Stimulated activated naive CD8-positive, alpha-beta T cell treated with anti-CD3 and anti-CD28 coated beads, Interleukin-15, Interleukin-2, amounts not matched to agents 100 U/mL and 50 U/mL, for 24 hours (primary cell): ENCODE measurements at places on chromosomes 12 and 14.

- no peak for DNase-seq
Observed at GRCh38 chr12:113305281-113305856, 29.5 kb downstream of the SLC8B1 start.

- no peak for DNase-seq
Observed at GRCh38 chr14:69982220-69982839, 103.1 kb downstream of the SMOC1 start.

GRCh38 chr12:120758798-120759590 lies 33.4 kb downstream of the ACADS start:
- no peak for DNase-seq

DNA sequence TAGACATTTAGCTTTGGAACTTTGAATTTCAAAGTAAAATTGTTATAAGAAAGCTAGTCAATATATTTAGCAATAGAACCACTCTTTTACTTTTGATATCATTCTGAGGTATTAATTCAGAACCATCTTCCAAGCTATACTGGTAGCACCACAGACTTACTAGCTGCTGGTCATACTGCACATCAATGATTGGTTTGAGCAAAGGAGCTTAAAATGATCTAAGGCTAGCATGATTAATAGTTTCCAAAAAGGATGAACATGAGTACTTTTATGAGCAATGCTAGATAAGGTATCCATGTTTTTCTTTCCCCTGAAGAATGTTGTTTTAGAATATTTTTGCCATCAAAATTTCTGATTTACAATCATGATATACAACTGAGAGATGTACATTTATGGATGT lies 17.2 kb downstream of the CNIH1 start:
- no peak for DNase-seq

GRCh38 chr12:89690925-89691324 lies 17.7 kb downstream of the ATP2B1 start:
- no peak for DNase-seq

DNA sequence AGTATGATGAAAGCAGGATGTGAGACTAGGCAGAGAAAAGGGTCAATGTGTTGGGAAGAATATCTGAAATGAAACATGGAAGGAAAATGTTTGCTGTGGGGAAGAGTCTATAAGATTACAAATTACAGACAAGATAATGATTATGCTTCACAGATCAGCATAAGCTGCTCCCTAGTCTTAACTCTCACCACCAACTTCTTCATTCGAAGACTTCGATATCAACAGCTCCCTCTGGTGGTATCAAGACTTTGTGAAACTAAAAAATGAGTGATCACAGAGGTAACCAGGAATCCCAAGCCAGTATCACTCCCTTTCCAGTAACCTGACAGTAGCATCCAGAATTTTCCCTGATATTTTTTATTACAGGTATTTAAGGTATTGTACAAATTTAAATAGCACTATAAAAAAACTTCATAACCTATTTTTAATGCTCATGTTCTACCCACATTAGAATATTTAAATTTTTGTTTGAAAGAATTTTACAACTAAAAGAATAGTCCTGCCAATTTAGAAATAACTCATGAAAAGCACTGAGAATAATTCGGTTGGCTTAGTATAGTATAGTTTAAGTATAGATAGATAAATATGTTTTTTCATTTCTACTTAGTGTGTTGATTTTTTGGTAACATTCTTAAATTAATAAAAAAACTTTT lies 84.4 kb downstream of the C2CD5 start:
- DNase-seq: no peak

- DNase-seq: no peak
Observed at GRCh38 chr14:44914849-44915248, 46.9 kb downstream of the KLHL28 start.

GRCh38 chr14:71486279-71486678 lies 445.9 kb upstream of the RGS6 start:
- DNase-seq: no peak

GRCh38 chr12:42156232-42156631 lies 11.6 kb upstream of the GXYLT1 start:
- DNase-seq: no peak

GRCh38 chr12:14962797-14963196 lies 1.4 kb upstream of the ARHGDIB start:
- no peak for DNase-seq

DNA sequence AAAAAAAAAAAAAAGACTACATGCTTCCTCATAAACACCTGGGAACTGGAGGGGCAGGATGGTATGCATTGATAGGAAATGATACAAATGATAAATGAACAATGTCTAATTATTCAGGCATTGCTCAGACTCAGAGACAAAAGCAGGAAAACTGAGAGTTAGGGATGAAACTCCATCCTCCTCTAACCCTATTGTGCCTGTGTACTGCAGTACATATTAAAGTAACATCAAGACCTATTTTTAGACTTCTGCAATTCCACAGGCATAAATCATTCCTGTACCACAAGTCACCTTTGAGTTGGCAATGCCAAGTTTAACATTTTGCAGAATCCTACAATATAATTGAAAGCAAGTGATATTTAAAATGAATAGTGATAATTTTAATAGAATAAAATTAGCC lies 156.5 kb upstream of the USP15 start:
- DNase-seq: no peak

DNA sequence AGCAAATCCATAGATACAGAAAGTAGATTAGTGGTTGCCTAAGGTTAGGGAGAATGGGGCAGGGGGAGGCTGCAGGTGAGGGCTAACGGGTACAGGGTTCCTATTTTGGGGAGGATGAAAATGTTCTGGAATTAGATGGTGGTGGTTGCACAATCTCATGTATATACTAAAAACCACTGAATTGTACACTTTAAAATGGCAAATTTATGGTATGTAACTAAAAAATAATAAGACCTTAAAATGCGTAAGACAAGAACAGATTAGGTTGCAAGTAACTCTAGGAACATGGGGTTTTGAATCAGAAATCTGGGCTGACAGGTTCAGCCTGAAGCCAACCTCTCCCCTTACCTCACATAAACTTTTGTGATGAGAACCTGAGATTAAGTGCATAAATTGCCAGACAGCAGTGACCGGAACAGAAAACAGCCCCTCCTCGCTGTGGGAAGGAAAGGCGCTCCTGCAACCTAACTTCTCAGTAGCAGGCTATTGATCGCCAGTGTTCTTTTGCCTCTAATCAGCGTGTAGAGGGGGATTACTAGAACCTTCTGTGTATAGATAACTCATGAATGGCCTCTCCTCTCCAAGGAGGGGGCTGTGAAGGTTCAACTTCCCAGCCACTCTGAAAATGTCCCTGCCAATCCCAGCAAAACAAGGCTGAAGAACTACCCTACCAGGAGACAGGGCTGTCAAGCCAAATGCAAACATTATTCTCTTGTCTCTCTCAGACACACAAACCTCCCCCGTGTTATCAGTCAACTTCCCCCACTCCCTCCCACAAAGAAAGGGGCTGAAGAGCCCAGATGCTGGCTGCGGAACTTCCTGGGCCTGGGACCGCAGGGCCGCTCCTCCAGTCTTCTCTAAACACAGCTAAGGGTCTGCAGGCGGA lies 1.9 kb downstream of the SSH1 start:
- DNase-seq: no peak

DNA sequence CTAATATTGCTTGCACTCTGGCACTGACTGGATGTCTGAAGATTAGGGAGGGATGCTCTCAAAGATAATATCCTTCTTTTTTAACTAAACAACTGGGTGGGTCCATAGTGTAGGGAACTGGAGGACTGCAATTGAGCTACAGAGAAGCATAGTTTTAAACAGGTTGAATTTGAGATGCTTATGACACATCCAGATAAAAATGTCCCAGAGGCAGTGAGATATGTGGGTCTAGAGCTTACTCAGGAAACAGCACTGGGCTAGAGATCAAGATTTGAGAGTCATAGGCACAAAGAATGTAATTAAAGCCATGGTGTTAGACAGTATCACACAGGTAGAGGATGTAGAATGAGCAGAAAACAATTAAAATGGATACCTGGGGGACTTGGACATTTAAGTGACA lies 198.4 kb downstream of the NELL2 start:
- no peak for DNase-seq

- peak; percentile 31 for DNase-seq
Observed at GRCh38 chr12:31118347-31119191, 44.9 kb downstream of the DDX11 start.

- DNase-seq: peak; percentile 11
Observed at GRCh38 chr14:59630288-59630963, 53.8 kb upstream of the CCDC175 start.

- no peak for DNase-seq
Observed at GRCh38 chr14:59126714-59127436, 61.6 kb upstream of the DAAM1 start.

DNA sequence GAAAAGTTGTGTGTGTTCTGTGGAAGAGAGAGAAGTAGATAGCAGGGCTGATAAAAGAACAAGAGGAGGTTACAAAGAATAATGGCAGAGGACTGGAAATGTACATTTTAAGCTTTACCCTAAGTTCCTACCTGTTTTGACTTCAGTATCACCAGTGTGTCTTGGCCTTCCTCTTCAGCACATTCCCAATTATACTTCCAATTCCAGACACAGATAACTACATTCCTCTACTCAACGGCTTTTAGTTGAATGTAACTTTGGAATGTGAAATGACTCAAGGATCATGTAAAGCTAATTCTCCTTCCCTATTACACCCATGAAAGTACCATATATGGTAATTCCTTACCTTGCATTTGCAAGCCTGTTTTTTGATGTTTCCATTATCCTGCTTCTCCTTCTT lies 5.0 kb downstream of the MGST1 start:
- DNase-seq: no peak

DNA sequence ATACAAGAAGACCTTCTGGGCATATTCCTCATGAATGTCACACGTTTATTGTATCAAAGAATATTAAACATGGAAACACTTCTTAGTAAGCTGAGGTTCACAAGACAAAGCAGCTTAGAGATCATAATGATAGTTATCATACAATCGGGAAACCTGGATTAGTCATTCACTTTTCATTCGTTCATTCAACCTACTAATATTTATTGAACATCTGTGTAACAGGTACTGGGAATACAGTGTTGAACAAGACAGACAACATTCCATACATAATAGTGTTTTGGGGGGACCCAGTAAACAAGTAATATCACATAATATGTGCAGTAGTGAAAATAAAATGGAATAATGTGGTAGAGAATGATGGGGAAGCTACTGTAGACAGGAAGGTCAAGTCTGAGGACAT lies 100.6 kb upstream of the GRIP1 start:
- no peak for DNase-seq

GRCh38 chr12:55847603-55848291 lies 5.0 kb upstream of the MMP19 start:
- peak; percentile 48 for DNase-seq

GRCh38 chr12:110600254-110600653 lies 13.7 kb upstream of the TCTN1 start:
- DNase-seq: no peak

DNA sequence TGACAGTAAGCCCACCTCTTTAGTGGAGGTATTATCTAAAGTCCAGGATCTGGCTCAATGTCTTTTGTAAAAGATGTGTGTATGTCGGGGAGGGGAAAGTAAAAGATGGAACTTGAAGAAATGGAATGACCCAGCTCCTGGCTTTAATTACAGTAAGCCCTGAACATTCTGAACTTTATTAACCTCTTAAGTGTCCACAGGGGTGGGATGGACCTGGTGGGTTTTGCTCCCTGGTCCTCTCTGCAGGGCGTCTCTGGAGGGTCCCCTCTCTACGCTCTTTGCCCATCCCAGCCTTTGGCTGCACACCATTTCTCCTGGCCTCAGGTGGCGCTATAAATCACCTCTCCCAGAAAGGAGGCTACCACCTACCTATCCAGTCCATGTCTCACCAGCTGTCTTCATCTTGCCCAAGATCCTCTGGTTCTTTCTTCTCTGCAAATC lies 3.7 kb upstream of the CISTR start:
- DNase-seq: no peak

DNA sequence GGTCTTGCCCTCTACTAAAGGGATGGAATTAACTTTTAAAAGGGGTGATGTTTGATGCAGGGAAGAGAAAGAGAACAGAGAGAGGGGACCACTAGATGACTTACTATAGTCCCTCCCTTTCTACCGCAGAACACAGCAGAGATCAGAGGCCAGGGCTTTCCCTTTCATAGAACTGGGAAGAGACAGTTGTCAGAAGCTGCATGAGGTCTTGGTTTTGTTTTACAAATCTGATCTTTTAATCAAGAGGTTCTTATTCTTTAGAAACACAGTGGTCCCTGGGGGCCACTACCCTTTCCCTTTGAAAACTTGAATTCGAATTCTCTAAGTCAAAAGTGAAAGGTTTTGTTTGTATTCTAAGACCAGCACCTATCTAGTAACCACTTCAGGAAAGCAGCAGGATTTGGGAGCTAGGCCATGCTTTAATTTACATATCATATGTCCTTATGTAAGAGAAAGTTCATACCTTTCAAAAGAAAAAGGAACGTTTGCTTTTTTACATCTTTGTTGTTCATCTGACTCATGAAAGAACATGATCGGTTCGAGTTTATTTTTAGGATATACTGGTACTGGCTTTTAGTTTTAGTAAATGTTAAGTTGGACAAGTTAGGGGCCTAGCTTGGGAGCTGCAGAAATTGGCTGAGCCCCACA lies 6.3 kb downstream of the FBXL14 start:
- DNase-seq: no peak
